ENCODE measurements at places on chromosomes 2 and 18.

DNA sequence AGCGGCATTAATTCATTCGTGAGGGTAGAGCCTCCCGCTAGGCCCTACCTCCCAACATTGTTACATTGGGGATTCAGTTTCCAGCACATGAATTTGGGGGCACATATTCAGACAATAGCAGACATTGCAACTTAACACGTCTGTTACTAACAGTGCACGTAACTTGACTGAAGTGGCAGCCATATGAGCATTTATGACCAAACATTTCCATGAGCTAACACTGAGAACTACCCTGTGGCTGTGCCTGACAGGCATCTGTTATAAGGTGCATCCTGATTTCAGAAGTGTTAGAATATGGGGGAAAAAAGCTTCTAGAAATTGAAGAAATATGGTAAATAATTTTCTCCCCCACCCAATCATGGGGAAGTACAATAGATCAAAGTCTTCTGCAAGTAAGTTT lies 24.5 kb downstream of the MALT1 start:
- DNase-seq = no peak

DNA sequence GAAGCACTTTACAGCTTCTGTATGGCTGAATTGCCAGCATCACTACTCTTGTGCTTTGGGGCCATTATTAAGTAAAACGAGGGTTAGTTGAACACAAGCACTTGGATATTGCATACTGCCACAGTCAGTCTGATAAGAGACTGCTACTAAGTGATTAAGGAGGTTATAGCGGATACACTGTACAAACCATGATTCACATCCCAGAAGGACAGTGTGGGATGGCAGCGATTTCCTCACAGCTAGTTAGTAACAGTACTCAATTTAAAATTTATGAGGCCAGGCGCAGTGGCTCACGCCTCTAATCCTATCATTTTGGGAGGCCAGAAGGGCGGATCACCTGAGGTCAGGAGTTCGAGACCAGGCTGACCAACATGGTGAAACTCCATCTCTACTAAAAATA lies 2.6 kb upstream of the BMPR2 start:
- no peak for DNase-seq

GRCh38 chr2:15159751-15160177 lies 401.4 kb downstream of the NBAS start:
- peak; percentile 67 for DNase-seq

DNA sequence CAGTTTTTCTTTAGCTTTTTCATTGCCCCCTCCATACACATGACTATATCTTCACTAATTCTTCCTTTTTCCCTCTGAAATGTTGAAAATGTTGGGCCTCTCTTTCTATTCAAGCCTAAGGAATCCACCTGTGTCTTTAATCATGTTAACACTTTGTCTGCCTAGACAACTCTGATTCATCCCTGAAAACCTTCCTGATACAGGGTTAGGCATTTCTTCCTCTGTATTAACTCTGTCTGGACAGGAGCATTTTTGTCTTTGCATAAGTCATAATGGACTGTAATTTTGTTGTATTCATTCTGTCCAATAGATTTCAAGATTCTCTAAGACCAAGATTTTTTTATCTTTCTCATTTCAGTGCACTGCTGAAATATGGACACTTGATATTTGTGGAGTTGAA lies 297.3 kb downstream of the IKZF2 start:
- DNase-seq = no peak

DNA sequence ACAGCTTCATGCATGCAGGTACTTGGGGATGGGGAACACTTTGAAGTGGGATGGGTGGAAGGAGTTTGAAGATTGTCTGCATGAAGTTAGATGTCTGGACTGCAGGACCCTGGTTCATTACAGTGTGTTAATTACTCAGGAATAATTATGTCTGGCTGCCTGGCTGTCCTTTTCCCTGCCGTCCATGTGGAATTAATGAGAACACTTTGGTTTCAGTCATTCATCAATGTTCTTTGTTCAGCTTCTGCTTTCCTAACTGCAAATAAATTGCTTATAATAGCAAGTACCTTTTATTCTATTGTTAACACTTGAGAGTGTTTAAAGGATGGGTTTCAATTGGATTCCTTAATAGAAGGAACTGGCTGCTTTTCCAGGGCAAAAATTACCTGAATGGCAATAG lies 35.8 kb downstream of the MTCL1 start:
- no peak for DNase-seq

GRCh38 chr2:84640411-84640810 lies 124.1 kb downstream of the DNAH6 start:
- no peak for DNase-seq

DNA sequence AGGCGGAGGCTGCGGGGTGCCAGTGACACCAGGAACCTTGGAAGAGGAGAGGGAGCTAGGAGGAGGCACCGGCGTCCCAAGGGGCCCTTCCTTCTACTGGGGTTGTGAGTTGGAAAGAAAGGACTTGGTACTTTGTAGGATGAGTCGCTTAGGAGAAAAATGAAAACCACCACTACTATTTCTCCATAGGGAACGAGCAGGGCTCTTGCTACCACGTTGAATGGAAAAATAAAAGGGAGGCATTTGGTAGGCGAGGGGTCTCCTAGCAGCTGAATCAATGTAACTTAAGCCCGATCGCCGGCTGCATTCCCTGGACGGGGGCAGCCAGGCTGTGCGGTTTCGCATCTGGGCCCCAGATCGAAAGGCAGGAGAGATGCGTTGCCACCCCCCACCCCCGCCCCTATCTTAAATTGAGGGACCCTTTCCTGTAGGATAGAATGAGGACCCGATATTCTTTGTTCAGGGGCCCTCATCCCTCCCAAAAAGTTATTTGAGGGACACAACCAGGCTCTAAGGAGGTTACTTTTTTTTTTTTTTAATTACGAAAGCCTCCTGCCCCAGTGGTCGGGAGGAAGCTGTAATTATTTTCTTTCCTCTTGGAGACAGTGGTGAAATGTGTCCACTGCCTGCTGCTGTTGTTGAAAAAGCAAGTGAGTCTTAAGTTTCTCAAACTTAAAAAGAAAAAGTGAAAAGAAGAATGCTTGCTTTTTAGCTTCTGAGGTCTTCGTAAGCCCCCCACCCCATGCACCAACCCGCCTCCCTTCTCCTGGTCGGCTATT lies 1.3 kb downstream of the IGFBP2 start:
- no peak for DNase-seq

DNA sequence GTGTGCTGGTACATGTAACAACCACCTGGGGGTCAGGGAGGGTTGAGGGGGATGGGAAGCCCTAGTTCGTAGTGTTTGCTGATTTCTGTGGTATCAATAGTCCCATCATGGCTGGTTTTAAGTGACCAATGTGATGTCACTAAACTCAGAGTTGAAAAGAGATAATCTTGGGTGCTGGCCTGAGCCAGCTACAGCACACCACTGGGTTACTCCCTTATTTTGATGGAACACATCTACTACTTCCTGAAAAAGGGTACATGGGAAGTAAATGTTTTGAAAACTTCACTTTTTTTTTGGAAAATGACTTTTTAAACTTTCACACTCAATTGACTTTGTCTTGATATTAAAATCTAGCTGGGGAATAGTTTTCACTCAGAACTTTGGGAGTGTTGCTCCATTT lies 87.0 kb upstream of the CXCR4 start:
- no peak for DNase-seq

- DNase-seq = no peak
Observed at GRCh38 chr18:34153711-34154110, 71.0 kb downstream of the NOL4 start.

DNA sequence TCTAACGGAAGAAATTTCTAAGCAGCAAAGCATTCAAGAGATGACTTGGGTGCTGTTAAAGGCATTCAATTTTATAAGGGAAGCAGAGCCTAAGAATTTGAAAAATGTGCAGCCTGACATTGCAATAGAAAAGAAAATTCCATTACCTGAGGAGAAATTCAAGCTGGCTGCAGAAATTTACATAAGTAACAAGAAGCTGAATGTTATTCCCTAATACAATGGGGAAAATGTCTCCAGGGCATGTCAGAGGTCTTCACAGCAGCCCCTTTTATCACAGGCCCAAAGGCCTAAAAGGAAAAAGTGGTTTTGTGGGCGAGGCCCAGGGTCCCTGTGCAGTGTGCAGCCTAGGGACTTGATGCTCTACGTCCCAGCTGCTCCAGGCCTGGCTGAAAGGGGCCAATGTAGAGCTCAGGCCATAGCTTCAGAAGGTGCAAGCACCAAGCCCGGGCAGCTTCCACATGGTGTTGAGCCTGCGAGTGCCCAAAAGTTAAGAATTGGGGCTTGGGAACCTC lies 306.7 kb downstream of the RDH14 start:
- no peak for DNase-seq

- no peak for DNase-seq
Observed at GRCh38 chr2:179044500-179044899, 5.4 kb downstream of the CCDC141 start.

- no peak for DNase-seq
Observed at GRCh38 chr2:150681120-150681804, 193.8 kb upstream of the RND3 start.

DNA sequence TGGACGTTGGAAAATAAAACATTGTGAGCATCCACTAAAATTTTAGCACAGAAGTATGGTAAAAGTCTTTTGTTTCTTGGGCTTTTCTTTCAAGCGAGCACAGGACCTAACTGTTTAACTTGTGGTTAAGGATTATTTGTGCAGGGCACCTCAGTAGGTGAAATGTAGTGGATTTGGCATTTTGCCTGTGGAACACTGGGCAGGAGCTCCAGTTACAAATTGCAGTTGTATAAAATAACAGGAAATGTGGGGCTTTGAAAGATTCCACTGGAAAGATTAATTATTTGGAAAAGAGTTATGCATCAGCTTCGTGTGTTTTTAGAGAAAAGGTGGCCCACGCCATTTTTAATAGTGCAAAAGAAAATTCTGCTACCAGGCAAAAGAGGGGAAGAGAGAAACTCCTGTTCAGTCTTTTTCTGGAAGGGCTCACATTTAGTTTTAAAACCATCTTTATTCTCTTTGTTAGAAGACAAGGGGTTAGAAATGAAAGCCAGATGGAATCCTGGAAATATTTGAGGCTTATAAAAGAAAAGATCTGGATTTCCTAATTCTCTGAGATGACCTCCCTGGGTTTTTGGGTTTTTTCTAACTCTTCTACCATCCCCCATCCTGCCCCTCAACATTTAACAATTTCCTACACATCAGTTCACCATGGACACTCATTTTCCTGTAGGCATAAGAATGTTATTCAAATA lies 144.3 kb upstream of the SERTAD2 start:
- DNase-seq = no peak

DNA sequence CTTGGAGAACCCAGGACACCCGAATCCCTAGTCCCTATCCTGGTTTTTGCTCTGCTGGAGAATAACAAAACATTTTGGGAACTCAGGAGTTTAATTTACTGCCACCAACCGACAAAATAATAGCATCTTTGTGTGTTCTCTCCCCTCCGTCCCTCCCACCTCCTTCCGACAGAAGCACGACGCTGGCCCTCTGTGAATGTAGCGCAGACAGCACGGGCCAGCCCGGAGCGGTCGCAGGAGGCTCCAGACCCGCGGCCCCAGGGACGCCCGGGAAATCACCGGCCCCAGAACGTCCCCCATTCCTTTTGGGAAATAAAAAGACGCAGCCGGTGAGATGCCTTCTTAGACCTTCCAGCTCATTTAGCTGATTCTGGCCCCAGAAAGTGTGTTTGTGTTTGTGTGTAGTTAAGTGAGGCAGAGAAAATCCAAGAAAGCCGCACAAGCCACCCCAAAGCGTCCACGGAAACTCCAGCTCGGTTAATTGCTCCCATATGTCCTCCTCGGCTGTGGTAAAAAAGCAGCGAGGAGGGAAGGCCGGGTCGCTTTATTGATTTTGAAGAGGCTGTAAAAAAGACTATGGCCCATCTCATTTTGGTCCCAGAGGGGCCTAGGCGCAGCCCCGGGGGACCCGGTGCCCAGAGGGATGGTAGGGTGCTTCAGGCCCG lies 577 bp upstream of the TANC1 start:
- peak; percentile 84 for DNase-seq

- DNase-seq = no peak
Observed at GRCh38 chr2:64313398-64313723, 140.6 kb upstream of the LGALSL start.

DNA sequence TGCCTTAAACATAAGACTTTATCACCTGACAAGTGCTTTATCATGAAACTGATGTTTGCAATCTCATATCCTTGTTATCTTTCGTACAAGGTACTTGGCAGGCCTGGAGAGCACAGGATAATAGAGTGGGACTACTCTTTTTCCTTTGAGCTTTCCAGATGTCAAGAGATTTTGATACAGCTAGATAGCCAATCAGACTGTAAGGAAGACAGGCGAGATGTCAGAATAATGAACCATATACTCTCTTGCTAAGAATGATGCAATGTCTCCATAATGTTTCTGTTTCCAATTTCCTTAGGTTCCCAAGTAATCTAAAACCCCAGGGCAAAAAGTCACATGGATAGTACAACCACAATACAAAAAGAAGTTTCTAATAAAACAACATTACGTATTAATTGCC lies 313.1 kb downstream of the PDE11A start:
- DNase-seq = no peak

DNA sequence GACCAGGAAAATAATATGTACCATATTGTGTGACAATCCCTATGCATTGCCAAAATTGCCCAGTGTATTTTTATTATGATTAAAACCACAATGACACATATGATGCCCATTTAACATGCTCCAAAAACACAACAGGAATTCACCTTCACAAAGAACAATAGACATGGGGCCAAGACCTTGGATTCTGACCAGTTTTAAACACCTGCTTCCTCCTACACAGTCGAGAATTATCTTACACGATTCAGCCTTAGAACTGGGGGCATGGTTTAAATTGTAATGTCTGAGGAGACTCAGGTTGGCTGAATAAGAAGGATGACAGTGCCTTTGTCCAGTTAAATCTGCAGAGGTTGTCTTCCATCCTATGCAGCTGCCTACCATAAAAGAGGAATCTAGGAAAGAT lies 212.7 kb downstream of the PLCL1 start:
- DNase-seq = no peak

- DNase-seq = no peak
Observed at GRCh38 chr2:183541766-183542165, 417.5 kb downstream of the NUP35 start.

DNA sequence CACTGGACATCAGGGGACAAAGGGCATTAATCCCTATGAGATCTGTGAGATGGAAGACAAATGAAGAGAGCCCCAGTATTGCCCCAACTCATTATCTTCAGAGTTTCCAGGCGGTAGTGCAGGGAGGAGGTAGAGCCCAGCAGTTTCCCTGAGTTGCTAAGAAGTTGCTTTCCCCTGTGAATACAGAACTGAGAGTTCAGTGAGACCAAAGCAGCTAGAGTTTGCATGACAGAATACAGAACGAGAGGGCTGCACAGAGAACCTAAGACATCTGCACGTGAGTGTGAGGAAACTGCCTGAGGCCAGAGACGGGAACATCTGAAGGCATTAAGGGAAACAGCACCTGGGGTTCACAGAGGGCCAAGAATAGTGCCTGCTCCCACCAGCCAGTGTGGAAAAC lies 18.1 kb upstream of the PGAP1 start:
- DNase-seq = no peak

- no peak for DNase-seq
Observed at GRCh38 chr18:35933982-35934381, 38.5 kb upstream of the RMP24 start.
